Astrocyte of the cerebellum (primary cell): ENCODE measurements at places on chromosomes 2 and 18.

DNA sequence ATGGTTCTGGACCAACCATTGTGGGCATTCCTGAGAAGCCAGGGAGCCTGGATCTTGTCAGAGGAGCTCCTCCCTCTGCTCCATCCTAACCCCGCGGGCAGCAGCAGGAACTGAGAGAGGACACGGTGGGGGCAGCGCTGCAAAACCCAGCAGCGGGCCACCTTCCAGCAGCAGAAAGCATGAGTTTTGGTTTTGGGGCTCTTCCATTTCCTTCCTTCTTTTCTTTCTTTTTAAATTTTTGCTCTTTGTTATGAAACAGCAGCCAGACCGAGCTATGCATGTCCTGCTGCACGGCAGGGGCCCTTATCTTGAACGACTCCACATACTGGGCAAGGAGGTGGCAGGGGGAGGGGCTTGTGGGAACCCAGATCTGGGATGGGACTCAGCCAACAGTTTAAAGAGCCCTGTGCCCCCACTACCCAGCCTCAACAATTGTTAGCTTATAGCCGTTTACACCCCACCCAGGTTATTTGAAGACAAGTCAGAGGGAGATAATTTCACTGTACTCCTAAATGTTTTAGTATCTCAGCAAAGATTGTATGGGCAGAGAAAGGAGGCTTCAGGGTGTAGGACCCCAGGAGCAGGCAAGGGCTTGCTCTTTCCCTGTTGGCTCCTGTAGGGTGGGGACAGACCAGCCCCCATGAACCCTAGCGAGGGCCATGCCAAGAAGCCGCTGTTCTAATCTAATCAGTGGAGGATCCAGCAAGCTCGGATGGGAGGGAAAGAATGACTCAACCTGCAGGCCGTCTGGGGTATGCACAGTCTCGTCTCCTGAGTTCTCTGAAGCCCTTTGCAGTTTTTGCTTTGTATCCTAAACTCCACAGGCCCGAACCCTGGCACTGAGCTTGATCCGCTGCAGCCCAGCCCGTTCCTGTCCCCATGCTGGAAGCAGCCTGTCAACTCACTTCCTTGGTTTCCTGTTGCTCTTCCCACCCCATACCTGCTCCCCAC lies 75.3 kb downstream of the LRRFIP1 start:
- DNase-seq = peak; percentile 72

DNA sequence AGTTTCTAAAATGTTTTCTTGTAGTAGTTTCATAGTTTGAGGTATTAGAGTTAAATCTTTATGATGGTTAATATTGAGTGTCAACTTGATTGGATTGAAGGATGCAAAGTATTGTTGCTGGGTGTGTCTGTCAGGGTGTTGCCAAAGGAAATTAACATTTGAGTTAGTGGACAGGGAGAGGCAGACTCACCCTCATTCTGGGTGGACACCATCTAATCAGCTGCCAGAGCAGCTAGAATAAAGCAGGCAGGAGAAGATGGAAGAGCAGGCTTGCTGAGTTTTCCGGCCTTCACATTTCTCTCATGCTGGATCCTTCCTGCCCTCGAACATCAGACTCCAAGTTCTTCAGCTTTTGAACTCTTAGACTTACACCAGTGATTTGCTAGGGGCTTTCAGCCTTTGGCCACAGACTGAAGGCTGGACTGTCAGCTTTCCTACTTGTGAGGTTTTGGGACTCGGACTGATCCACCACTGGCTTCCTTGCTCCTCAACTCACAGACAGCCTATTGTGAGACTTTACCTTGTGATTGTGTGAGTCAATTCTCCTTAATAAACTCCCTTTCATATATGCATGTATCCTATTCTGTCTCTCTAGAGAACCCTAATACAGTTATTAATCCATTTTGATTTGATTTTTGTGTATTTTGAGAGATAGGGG lies 56.8 kb upstream of the STK39 start:
- DNase-seq = no peak

DNA sequence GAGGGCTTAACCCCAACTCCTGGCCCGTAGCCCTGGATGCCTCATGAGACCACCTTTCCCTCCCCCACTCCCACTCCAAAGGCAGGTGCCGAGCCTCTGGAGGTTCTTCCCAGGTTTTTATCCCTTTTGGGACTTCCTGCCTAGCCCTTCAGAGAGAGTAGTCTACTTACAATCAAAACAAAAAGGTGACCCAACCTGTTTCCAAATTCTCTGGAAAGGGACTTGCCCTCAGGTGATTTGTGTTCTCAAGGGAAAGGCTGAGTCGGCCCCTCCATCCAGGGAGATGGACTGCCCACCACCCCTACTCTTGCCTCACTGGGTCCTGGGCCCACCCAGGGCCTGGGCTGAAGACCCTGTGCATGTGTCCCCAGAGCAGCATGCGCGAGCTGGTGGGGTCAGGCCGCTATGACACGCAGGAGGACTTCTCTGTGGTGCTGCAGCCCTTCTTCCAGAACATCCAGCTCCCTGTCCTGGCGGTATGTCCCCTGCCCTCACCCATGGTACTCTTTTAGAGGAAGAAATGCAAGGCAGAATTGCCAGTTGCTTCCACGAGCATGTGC lies 108.5 kb downstream of the PLB1 start:
- no peak for DNase-seq

- DNase-seq = no peak
Measured at GRCh38 chr18:9708057-9708433, at the start of gene RAB31. Gene RAB31 (plus strand): TSS chr18:9708301. CDS start chr18:9708406, 105 bp downstream.

- DNase-seq = peak; percentile 39
Measured at GRCh38 chr2:221969087-221969829, 329.5 kb downstream of the PAX3 start.

GRCh38 chr2:107027205-107027604 lies 141.2 kb upstream of the ST6GAL2 start:
- DNase-seq = no peak

GRCh38 chr2:239344857-239345216 lies 56.0 kb downstream of the HDAC4 start:
- DNase-seq = no peak

GRCh38 chr2:207049122-207049521 lies 109.8 kb downstream of the CPO start:
- no peak for DNase-seq

GRCh38 chr2:79717364-79718007 lies 204.6 kb downstream of the CTNNA2 start:
- peak; percentile 95 for DNase-seq

- DNase-seq = no peak
Measured at GRCh38 chr2:10286216-10287037, 16.3 kb upstream of the HPCAL1 start.

DNA sequence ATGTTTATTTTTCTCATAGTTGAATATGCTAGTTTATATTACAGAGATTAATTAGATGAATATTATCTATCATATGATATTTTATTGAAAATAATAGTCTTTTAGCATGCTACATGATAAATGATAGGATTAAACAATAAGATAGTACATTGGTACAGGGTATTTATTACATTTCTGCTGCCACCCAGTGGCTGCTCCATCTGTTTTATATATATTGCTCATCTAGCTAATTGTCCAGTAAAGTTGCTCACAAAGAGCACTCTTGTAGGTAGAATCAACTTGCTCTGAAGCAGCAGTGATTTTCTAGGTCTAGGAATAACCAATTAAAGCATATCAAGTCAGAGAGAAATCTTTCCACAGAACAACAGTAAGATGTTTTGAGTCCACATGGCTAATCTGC lies 183.3 kb downstream of the ASXL3 start:
- DNase-seq = peak; percentile 43

DNA sequence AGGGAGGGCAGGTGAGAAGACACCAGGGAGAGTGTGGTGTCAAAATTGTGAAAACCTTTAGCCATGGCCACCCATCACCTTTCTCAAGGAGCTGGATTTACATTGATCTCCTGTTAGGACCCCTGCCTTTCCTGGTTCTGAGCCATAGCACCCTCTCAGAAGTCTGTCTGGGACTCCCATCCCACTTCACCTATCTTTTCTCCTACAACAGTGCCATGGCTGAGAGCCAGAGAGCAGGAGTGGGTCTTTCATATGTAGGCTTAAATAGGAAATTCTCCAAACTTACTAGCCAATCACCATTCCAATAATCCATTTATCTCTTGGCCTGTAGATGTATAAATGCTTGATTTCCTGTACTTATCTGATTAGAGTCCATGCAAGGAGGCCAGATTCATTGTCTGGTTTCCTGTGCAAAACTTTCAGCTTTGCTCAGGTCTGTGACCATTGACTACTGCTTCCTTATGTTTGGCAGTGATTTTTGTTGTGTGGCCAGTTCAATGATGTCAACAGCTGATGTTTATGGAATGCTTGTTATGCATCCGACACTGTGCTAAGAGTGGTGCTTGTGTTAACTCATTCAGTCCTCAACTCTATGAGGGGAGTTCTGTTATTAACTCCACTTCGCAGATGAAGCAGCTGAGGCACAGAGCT lies 57.6 kb upstream of the IGFBP5 start:
- DNase-seq = no peak

DNA sequence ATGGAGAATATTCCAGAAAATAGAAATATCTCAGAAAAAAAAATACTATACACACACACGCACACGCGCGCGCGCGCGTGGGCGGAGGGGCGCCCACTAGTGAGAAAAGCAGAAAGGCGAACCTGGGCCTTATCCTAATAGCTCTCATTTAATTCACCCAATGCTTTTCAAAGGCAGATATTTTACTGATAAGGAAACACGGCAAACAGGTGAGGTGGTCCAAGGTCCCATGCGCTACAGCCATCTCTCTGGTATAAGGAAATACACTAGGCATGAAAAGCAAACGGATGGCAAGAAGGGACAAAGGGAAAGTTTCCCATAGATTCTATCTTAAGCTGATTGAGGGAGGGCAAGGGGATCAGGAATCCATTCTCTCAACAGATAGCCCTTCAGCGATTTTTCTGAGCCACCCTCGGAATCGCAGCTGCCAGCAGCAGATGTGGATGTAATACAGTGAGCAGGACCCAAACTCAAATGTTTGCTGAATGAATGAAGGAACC lies 136.7 kb downstream of the TMEM247 start:
- DNase-seq = no peak

- peak; percentile 62 for DNase-seq
Measured at GRCh38 chr2:215899141-215900074, 113.9 kb downstream of the MREG start.

- no peak for DNase-seq
Measured at GRCh38 chr18:67451960-67452359, 64.6 kb downstream of the DSEL start.

DNA sequence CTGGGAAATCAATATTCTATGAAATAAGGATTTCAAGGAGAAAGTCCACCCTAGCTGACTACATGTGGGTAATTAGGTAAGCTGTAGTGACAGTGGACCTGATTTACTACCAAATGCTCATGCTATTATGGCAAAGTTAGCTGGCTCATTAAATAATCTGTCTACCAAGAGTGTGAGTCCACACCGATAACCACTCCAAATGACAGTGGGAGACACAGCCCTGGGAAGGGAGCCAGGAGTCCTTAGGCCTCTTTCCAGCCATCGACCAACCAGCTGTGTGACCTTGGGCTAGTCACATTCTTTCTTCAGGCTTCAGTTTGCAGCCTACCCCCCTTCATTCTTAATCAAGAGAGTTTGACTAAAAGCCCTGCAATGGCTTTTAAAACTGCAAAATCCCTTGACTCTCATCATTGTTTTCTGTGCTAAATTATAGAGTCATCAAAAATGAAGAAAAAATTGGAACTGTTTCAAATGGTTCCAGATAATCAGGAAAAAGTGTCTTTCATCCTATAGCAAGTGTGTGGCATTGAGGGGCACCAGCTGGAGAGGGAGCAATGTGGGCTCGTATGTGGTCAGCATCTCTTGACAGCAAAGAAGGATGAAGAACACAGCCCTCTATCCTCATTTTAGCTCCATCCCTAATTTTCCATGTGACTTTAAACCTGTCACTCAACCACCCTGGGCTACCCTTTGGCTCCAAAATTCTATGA lies 45.6 kb upstream of the SLC14A2 start:
- no peak for DNase-seq

DNA sequence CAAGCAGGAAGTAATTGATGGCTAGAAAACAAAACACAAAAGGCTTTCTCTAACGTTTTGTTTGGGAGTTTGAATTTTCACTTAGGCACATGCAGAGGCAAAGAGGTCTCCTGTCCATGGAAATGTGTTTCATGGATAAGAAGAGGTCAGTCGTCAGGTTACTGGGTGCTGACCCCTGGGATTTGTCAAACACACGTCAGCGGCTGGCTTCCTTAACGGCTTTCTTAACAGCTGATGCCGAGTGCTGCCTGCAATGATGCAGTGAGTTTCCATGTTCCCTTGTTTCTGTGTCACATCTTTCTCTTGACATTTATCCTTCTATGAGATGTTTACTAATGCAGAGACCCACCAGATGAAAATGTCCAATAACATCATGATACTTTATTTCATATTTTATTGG lies 31.7 kb downstream of the GPR39 start:
- DNase-seq = no peak

DNA sequence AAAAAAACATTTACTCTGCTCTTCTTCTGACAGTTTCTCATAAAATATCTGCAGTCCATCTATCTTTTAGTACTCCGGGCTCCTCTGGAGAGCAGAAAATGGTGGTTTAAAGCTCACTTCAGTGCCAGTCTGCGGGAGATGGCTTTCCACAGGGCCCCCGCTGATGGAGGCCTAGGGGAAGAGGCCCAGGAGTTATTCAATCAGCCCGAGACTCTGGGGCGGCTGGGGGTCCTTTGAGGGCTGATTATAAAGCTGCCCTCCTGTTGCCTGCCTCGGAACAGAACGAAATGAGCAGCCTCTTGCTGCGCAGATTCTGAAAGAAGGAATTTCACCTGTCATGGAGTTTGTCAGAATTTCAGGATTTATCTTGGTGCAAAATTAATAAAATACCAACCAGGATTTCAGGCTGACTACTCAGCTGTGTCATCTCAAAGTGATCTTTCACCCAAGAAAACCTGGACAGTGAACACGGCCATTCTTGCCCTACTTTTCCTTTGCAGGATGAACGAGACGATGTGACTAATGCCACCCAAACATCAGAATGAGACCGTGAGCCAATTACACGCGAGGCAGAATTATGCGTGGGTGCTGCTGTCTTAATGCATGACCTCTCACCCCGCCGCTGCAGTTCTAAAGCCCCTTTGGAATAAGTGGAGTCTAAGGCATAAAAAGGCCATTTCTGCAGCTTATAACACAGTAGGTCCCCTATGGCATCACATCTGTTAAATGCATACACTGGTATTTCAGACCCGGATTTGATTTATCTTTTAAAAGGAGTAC lies 273.8 kb downstream of the ZNF521 start:
- DNase-seq = no peak

DNA sequence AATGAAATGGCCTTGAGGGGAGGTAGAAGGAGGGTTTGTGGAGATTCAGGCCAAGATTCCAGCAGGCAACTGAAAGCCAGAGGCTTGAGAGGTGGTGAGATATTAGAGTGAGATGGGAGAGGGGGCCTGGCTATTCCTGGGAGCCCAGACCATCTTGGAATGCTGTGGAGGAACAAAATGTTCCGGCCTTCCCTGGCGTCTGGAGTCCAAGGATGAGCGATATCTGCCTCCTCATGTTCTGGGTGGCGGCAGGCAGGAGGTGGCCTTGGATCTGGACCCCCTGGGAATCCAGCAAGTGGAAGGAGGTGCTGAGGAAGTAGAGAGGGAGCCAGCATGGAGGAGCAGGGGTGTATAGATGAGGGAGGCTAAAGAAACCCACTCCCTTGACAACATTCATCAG lies 335.9 kb downstream of the CYP26B1 start:
- no peak for DNase-seq

- DNase-seq = no peak
Measured at GRCh38 chr18:58792086-58792485, 72.6 kb upstream of the ZNF532 start.

GRCh38 chr2:134108113-134108512 lies 145.8 kb upstream of the MGAT5 start:
- DNase-seq = no peak

- no peak for DNase-seq
Measured at GRCh38 chr2:109021895-109022300, 32.9 kb upstream of the EDAR start.
